CD4-positive, alpha-beta T cell treated with Interleukin-17A for 4 hours (primary cell): ENCODE measurements at places on chromosomes 1 and 21.

DNA sequence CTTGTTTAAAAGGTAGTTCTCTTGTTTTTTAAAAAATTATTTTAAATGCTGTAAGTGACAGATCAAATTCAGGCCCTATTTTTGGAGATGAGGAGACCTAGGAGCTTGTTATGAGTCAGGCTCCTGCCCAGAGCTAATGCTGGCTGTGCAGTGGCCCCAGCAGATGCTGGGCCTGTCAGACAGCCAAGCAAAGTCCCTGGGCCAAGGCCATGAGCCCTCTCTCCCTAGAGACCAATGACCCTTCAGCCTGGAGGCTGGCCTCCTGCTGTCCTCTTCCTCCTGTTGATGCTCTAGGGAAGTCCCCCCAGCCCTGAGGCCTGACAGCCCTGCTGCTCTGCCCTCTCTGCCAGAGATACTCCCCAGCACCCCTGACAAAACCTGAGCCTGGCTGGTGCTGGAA is 128.1 kb upstream of the CTTNBP2NL start:
- no peak for DNase-seq

- no peak for DNase-seq
These were observed 70.0 kb downstream of the APP start for GRCh38 chr21:26100573-26100972.

- no peak for DNase-seq
These were observed 7.0 kb upstream of the SLC25A34 start for GRCh38 chr1:15728937-15729657.

- peak; percentile 28 for DNase-seq
These were observed 26.9 kb upstream of the EYA3 start for GRCh38 chr1:28115267-28115666.

GRCh38 chr1:207799989-207800648 is 48.3 kb downstream of the CD46 start:
- DNase-seq, result no peak

GRCh38 chr1:172084876-172085275 is 243.6 kb downstream of the DNM3 start:
- DNase-seq, result no peak

DNA sequence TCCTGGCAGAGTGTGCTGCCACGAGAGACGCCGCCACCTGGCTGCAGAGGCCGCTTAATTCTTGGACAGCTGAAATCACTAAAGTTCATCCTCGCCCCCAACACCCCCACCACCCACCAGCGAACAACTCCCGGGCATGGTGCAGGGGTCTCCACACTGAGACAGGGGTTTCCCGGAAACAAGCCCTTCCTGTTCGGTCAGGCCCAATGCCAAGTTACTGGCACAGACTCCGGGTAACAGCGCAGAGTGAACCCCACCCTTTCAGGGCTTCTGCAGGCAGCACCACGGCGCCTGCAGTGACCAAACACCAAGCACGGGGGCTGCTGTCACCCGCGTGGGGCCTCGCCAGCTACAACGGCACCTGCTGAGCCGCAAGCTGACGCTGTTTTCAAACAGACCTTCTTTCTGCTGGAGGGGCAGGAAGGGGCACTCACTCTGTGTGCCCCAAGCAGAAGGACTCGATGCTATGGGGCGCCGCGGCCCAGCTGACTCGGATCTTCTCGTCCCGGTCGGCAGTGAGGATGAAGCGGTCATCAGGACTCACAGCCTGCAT is 17.4 kb downstream of the WDR4 start:
- no peak for DNase-seq

DNA sequence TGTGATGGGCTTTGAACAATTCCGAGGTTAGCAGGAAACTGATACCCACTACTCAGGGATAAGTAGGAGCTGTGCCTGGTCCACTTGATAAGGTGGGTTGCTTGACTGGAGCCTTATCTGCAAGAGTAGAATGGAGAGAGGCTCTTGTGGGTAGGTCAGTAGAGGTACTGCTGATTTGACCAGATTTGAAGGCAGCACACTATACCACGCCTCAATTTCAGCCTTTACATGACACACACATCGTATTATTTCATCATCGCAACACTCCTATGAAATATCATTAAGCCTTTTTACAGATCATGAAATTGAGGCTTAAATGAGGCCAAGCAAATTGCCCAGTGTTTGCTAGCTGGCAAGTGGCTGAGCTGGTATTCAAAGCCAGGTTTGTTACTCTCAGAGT is 69.6 kb downstream of the KCNJ15 start:
- no peak for DNase-seq

DNA sequence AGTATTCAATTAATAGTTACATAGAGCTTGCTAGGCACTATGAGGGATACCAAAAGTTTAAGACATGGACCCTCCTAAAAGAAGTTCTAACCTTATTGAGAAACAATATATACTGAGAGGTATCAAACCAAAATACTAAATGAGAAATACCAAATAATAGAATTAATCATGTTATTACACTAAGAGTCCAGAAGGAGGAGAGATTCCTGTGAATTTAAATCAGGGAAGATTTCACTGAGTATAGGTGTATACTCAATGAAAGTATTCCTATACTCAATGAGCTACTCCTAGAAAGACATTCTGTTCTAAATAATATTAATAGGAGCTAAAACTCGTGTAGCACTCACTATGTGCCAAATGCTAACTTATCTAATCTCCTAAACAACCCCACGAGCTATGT is 9.4 kb downstream of the CR1L start:
- DNase-seq, result no peak
